GOT3 (cell line): ENCODE measurements at places on chromosomes 12 and 14.

DNA sequence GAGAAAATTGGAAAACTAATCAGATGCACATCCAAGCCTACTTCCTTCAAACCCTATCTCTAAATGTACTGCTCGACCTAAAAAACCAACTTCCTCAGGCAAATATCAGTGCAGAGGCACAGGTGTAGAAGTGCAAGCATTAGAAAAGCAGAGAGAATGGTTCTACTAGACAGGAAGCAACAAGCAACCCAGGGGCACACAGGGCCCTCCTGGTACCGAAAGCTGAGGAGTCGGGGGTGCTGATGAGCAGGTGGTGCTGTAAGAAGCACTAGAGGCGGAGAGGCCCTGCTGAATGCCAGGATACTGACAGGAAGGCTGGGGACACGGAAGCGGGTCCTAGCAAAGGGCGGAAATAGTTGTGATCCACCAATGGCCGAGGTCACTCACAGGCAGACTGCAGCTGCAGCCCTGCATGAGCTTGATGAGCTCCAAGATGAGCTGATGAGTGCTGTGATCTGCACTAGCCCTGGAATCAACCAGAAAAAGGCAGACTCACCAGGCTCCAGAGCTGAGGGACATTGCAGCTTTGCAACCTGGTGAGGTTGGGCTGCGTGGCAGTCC is 85.9 kb downstream of the TTC7B start:
- DNase-seq, result no peak

GRCh38 chr12:124780336-124780735 is 83.3 kb downstream of the SCARB1 start:
- DNase-seq, result no peak

DNA sequence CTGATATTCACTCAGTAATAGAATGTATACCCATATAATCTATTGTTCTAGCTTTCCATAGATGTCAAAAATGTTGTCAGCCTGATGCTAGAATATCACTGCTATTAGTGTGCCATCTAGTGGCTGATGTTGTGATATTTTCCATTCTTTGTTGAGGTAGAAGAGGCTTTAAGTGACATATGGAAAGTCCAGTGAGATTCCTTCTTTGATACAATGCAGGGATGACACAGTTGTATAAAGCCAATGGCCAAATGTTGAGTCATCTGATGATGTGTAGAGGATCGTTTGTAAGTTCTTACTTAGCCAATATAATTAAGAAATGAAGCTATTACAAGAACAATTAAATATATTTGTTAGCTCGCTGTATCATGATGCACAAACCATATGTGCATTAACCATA is 58.1 kb upstream of the PCED1B start:
- DNase-seq, result no peak

DNA sequence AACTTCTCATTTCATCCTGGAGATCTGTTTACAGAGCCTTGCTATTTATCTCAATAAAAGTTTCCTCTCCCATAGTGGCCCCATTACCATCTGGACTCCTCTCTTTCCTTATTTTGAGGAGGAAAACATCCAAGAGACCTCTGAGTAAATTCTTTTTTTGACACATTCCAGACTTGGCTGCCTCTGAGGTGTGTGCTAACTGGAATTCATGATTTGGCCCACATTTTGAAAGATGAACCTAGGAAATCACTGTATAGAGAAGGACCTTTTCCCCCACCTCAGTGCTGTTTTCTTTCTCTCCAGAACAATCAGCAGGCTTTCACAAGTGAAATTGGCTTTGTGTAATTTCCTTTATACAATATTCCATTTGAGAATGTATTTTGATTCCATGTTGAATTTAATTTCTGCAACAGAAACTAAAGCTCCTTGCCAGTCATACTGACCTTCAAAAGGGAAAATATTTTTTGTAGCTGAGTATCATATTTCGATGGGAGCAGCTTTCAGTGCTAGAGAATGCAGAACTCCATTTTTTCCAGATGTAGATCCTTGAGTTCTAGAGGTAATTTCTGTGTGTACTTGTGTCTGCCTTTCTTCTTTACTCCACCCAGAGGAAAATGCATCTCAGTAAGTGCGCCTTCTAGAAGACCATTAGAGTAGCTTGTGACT is 244.9 kb upstream of the RGS6 start:
- no peak for DNase-seq

DNA sequence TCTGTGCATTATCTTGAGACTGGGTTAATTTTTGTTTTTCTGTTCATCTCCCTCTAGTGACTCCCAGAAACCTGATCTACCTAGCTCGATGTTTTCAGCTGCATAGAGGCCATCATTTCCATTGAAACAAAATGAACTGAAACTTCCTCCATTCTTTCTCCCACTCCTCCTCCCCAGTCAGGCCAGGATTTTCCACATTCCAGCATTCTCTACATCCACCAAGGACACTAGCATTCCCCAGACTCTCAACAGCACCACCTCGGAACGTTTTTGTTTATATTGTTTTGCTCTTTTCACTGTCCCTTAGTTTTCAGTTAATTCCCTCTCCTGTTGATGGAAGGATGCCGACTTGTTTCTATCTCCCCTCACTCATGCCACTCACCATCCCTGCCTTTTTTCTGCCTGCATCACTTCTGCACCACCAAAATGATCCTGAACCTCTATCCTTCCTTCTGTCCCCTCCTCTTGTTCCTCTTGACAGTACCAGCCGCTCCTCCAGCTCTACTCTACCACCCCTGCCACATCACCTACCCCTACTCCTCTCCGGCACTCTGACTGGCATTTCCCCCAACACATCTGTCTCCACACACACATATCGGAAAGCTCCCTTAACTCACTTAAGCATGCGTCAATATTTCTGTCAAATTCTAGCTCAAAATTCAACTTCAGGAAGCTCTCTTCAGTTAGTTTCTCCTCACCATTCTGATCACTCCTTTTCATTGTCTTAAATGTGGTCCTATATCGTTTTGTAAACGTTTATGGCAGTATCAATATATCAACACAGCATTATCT is 13.2 kb downstream of the OR6S1 start:
- no peak for DNase-seq

GRCh38 chr12:55982319-55982936 is 8.6 kb downstream of the RAB5B start:
- no peak for DNase-seq

DNA sequence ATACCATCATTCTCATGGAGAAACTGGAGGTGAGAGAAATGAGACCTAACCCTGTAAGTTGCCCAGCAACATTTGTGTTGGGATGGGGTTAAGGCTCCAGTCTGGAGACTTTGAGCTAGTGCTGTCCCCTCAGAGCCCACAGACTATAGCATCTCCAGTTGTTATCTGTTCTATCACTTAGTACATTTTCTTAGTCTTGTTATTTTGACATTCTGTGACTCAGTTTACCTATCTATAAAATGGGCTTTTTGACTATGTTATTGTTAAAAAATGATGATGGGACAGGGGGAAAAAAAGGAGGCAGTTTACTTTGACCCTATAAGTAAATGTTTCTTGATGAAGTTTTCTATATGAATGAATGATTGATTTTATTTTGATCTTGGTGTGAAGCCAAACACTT is 45.8 kb upstream of the PTCSC3 start:
- DNase-seq, result no peak

GRCh38 chr12:5012337-5012736 is 31.3 kb upstream of the KCNA5 start:
- no peak for DNase-seq

DNA sequence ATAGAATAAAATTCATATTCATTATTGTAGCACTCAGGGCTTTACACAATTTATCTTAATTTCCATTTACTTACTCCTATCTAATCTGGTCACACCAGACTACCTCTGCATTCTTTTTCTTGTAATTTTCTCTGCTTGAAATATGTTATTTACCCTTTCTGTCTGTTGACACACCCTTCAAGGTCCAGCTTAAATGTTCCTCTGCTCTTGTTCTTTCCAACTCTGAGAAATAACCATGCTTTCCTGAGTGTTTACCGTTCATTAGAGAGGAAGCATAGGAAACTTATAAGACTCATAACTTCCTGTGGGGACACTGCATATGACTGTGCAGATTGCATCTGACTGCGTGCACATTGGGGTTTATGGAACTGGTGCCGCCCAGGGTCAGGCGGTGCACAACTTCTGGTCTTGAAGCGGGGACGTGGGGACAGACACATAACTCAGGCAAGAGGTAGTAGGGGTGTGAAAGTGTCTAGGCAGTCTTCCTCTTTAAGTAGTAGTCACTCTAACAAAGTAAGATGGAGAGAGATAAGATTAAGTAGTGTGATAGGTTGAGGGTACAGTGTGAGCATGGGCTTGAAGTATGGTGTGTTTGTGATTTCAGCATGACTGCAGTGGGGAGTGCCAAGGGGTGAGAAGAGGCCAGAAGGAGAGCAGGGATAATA is 42.6 kb upstream of the FOXJ2 start:
- DNase-seq, result no peak

- DNase-seq, result no peak
These were observed 42.8 kb downstream of the PRMT8 start for GRCh38 chr12:3533703-3534386.

DNA sequence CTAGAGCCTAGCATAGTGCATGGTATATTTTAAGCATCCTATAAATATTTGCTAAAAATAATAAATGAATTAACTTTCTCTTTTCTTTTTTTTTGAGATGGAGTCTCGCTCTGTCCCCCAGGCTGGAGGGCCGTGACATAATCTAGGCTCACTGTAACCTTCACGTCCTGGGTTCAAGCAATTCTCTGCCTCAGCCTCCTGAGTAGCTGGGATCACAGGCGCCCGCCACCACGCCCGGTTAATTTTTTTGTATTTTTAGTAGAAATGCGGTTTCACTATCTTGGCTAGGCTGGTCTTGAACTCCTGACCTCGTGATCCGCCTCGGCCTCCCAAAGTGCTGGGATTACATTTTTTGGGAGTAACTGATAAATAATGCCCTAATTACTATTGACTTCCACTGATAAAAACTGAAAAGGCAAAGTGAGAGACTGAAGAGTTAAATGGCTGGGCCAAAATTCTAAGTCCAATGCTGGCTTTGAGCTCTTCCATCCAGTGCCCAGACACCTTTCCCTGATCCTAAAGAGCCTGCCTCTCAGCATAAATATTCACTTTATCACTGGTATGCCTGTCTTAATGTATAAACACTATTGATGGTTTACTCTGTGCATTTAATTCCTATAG is 213.0 kb upstream of the KRR1 start:
- DNase-seq, result no peak

- DNase-seq, result no peak
These were observed 8.1 kb upstream of the KRT4 start for GRCh38 chr12:52821826-52822660.

GRCh38 chr12:4829161-4829792 is 80.4 kb upstream of the KCNA1 start:
- no peak for DNase-seq

DNA sequence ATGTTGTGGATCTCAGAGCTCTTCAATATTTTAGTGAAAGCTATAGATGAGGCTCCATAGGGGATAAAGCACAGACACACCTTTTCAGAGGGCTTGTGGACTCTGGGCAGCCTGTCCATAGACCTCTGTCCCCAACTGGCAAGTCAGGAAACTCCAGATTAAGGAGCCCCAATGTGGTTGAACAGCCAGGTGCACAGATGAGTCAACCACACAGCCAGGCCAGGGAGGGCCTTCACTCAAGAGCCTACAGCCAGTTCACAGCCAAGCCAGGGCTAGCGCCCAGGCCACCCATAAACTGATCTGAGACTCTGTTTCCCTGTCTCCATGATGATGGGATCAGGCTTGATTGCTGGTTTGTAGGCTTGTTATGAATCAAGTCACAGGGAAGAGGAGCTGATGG is 1.0 kb upstream of the BDKRB2 start:
- DNase-seq, result no peak

GRCh38 chr12:75378354-75378753 is 12.5 kb upstream of the GLIPR1L2 start:
- DNase-seq, result no peak

GRCh38 chr14:55381040-55381439 is 30.6 kb downstream of the ATG14 start:
- DNase-seq, result no peak

GRCh38 chr14:69818758-69819191 is 21.7 kb upstream of the SLC10A1 start:
- DNase-seq, result no peak
